T-helper 9 cell (primary cell): ENCODE measurements at places on chromosomes 2 and 18.
A peak's percentile ranks its signal among the peaks of the same experiment; 100 is the strongest.

GRCh38 chr2:222561817-222562645 is 93.9 kb downstream of the FARSB start:
- DNase-seq = no peak

DNA sequence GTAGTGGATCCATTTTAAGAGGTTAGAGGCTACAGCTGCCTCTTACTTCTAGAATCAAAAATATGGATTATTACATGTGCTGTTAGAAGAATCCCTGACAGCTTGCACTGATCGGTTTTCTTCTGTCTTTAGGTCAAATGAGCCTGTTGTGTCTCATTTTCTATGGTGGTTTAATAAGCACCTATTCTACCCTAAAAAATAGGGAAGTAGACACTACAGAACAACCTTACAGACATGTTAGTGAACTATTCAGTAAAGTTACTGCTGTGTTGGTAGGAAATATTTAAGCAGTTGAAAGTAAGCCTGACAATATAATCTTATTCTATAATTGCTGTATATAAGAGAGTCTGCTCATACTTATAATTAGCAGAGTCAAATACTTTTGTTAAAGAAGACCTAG is 168.5 kb upstream of the NOSTRIN start:
- no peak for DNase-seq

- DNase-seq = no peak
Observed at GRCh38 chr2:219893541-219893940, 266.1 kb downstream of the SLC4A3 start.

GRCh38 chr2:88069117-88069516 is 1.5 kb downstream of the SMYD1 start:
- DNase-seq = no peak

DNA sequence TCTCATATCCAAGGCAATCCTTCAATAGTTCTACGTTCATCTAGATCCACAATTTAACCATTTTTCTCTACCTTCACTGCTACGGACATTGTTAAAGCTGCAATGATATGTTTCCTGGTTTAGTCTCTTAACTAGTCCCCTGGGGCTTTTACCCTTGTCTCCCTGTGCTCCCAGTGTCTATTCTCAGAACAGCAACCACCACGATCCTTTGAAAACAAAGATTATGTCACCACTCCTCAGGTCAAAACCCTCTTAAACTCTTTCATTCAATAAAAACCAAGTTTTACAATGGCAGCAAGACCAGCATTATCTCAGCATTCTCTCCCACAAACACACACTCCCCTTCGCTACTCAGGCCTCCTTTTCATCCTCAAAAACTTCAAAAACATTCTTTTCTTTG is 298.2 kb upstream of the CHST9 start:
- no peak for DNase-seq

DNA sequence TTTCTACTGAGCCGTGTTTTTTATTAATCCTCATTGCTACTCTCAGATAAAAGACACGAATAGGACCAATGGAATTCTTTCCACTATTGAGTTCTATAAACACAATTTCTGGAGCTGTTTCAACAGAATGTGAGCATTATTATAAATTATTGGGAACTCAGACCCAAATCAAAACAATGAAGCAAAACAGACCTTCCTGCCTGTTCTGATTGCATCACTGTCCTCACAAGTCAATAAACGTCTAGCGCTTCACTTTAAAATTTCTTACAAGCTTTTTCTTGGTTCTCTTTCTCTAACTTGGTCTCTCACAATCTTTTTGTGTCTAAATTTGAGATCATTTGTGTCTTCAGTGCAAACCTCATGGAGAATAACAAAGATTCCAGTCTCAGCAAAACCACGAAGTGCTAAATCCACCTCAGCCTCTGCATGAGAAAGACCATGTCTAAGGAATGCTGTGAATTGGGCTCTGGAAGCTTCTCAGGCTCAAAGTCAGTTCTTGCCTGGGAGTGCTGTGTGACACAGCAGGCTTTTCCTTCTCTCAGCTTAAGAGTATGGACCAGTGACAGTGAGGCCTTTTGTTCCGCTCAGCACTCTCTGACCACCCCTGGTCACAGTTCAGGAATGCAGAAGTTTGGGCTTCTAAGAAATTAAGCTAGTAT is 22.8 kb downstream of the ARHGAP28 start:
- no peak for DNase-seq

DNA sequence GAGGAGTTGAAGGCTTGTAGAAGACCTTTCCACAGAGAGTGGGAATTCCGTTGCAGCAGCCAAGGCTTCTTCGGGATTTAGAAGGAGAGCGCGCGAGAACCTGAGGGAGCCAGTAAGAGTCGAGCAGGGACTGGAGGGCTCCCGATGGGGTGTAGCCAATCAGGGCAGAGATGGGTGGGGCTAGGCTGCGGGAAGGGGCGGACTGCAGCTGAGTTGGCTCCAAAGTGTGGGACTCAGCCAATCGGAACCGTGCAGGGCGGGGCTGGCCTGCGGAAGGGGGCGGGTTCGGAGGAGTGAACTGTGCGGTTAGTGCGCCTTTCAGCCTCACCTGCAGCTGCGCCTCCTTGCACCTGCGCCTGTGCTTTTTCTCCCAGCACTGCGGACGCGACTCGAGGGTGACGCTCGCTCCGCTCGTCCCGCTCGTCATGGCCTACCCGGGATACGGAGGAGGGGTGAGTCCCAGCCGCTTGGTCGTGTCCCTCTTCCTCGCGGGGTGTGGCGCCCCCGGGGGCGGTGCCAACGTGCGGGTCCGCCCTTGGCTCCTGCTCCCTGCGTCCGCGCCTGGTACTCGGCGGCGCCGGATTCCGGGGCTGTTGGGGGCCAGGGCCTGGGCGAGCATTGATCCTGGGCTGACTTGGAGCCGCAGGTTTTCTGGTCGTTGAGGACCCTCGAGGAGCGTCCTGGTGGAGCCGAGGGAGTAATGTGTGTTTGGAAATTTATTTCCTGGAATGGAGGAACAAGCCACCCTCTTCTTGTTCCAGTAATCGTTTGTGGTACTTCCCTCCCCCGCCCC is at the start of gene GCA:
TSS of gene GCA (plus strand) at position 309 of the 793 bp plus-strand sequence. CDS start at position 426, 117 bp downstream.
- DNase-seq = peak; percentile 98

GRCh38 chr18:10291568-10291981 is 162.9 kb upstream of the APCDD1 start:
- no peak for DNase-seq

GRCh38 chr2:240913810-240914644 is 7.9 kb downstream of the CROCC2 start:
- peak; percentile 60 for DNase-seq

DNA sequence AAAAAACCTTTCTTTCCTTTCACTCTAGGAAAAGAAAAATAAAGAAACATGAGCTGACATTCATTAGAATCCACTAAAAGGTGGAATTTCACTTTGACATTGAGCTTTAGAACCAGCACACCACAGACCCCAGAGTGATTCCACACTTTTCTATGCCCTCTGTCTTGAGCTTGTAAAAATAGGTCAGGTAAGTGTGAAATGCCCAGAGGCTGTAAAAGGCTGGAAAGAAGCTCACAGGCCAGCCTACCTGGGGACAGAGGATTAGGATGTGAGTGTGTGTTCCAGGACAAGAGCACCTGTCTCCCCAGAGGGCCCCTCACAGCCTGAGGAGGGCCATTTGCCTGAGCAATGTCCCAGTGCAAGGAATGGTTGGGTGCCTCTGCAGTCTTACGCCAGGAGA is 56.3 kb upstream of the MYO3B start:
- no peak for DNase-seq

DNA sequence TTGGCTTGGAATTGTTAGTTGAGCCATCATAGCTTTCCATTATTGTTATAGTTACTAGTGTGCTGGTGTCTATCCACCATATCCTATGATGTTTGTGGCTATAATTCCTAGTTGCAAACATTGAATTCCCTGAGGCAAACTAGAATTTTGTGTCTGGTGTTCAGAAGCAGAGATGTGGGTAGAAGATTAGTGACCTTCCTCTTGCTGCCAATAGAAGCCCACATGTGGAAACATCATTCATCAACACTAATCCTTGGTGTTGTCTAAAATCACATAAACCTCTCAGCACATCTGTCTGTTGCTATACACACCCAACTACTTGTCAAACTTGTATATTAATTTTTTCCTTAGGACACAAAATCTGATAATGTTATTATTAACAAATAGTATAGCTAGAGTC is 374.1 kb downstream of the TGIF1 start:
- DNase-seq = no peak

- DNase-seq = no peak
Observed at GRCh38 chr2:19746611-19747309, 155.0 kb downstream of the TTC32 start.

GRCh38 chr18:5414546-5414945 is 119.0 kb upstream of the ZBTB14 start:
- no peak for DNase-seq
